Stomach (tissue), 19 donors: ENCODE measurements at places on chromosomes 16 and 17. TPM values are rescaled to one million over a fixed set of nuclear protein-coding genes. Genes with fewer than 3 reads are reported as not detected.

The NPIPB13 gene
- total RNA-seq: 2.4 TPM

The TOM1L1 gene
- 134 TPM for total RNA-seq

The NUPR1 gene
- total RNA-seq: 251 TPM

The DPEP3 gene
- total RNA-seq: not detected

The CA5A gene
- not detected for total RNA-seq

The RASD1 gene
- 72.9 TPM for total RNA-seq

The KRT32 gene
- total RNA-seq: not detected

The KRT17 gene
- 13.0 TPM for total RNA-seq

The SOST gene
- not detected for total RNA-seq

The CLEC18A gene
- 3.6 TPM for total RNA-seq

The C16orf74 gene
- total RNA-seq: 1.1 TPM

The IKZF3 gene
- total RNA-seq: not detected

DNA sequence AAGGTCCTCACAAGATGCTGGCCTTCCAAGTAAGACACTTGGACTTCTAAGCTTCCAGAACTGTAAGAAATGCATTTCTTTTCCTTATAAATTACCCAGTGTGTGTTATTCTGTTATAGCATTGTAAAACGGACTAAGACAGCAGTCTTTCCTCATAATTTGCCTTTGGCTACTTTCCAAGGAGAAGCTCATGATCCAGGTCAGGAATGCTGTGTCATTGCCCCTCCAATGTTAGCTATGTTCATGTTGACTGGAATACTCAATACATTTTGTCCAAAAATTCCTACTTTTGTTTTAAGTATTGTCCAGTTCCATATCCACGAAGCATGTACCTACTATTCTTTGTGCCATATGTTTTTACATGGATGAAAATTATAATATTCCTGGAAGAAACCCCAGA is 234.6 kb downstream of the HS3ST3A1 start:
- DNase-seq: no peak

DNA sequence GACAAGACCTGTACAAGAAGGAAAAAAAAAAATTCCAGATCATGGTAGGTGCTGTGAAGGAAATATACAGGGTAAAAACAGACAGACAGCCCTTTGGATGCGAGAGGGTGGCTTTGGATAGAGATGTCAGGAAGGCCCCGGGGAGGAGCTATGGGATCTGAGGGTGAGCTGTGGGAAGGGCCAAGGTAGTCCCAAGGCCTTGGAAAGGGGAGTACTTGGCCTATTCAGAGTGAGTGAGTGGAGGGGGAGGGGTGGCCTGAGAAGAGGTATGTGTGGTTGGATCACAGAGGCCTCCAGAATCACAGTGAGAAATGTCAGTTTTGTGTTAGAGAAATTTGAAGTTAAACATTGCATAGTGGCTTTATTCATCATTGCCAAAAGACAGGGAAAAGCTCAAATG is 31.2 kb upstream of the AKTIP start:
- no peak for DNase-seq

DNA sequence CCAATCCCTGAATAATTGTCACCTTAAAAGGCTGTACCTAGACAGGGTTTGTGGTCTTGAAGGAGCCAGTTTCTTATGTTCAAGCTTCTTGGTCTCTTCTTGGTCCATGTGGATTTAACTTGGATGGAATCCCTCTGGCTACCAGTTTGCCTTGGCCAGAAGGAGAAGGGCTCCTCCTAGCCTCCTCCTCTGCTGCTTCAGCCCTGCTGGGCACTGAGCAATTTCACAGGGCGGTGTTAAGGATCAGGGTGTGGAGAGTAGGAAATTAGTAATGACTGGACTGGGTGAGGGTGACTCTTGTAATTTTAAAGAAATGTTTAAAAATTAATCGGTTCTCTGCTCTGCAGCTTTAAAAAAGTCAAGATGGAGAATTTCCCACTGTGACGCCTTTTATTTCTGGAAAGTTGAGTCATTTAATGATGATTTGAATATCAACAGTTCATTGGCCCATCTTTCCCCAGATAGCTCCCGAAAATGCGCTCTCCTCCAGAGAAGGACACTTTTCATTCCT is 96.4 kb downstream of the MSI2 start:
- no peak for DNase-seq

DNA sequence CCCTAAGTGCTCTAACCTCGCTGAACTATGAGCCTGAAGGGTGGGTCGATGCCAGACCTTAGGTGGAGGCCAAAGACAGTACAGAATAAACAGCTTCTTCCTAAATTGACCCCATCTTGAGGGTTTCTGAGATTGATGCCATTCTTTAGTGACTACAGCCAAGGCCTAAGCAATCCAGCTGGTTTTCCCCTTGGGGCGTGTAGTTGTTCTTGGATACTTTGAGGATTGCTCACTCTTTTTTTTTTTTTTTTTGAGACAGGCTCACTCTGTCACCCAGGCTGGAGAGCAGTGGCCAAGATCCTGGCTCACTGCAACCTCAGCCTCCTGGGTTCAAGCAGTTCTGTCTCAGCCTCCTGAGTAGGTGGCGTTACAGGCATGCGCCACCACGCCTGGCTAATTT is 2.0 kb downstream of the OVCA2 start:
- no peak for DNase-seq

DNA sequence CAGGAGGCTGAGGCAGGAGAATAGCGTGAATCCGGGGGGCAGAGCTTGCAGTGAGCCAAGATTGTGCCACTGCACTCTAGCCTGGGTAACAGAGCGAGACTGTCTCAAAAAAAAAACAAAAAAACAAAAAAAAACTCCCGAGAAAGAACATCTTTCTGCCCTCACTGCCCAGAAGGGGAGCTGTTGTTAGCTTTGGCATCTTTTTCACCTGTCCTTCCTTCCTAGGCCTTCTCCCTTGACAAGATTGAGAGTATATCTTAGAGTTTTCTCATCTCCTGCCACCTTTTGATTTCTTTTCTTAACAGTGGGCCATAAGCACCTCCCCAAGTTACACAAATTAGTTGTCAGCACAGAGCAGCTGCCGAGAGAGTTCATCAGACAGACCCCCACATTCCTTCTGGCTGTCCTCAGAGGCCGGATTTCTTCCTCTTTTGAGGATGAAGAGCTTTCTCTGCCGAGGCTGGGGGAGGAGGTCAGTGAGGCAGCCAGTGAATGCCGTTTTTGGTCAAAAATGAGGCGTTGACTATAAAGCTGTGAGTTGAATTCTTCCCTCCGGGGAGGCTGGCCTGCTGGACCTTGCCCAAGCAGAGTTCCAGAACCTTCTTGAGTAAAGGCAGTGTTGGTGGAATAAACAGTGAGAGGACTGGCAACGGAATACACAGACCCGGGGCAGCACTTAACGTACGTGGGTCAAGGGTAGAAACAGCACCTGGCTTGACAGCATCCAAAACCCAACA is 127.0 kb downstream of the ABCC6 start:
- DNase-seq: no peak

DNA sequence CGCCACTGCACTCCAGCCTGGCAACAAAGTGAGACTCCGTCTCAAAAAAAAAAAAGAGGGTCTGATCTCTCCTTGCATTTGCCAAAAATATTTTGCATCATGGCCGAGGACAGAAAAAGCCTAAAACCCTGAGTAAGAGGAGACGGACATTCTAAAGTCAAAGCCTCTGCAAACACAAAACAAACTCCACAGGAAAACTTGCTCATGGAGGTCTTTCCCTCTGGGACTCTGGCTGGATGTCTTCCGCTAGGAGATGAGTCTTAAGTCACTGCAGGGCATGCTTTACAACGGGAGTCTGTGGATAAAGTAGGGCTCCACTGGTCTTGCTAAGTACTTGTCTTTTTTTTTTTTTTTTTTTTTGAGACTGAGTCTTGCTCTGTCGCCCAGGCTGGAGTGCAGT is 74.0 kb downstream of the MRM3 start:
- DNase-seq: no peak

DNA sequence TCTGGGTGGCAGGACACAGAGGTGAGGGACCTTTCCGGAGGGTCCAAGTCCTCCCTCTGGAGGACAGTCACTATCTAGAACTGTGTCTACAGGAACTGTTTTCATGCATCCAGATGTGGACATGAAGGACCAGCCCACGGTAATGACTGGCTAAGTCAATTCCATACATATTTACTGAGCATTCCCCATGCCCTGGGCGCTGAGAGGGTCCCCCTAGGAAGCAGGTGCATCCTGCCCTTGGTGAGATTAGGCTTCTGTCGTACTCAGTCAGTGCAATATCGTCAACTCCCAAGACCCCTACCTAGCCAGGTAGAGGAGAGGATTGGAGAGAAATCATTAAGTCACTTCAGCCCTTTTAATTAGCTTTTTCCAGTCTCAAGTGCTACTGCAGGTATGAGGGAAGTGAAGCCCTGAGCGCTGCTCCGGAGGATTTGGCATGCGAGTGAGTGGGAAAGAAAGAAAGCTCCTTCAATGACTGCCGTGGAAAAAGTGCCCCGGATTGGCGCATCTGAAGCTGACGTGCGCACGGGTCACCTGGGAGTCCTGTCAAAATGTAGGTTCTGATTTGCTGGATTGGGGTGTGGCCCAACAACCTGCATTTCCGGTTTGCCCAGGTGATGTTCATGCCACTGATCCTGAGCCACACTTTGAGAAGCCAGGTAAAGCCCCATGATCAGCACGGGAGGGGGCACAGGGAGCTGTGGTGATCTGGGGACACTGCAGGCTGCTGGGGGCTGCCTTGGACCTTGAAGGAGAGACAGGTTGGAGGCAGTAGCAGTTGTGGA is 367.4 kb upstream of the TNRC6C start:
- DNase-seq: peak; percentile 57

- no peak for DNase-seq
Measured at GRCh38 chr16:68343137-68343536, 32.3 kb downstream of the PRMT7 start.

- no peak for DNase-seq
Measured at GRCh38 chr16:59370717-59371116, 636.6 kb upstream of the GOT2 start.

DNA sequence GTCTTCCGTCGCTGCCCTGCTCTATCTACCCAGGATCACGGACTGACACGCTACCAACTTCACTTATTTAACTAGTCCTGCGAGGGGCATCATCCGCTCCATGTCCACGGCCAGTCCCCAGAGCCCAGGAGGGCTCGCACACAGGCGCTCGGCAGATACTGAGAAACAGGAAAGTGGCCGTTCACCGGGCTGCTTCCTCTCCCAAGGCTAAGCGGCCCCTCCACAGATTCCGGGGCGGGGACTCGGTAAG is 388 bp downstream of the OXLD1 start:
- DNase-seq: no peak

DNA sequence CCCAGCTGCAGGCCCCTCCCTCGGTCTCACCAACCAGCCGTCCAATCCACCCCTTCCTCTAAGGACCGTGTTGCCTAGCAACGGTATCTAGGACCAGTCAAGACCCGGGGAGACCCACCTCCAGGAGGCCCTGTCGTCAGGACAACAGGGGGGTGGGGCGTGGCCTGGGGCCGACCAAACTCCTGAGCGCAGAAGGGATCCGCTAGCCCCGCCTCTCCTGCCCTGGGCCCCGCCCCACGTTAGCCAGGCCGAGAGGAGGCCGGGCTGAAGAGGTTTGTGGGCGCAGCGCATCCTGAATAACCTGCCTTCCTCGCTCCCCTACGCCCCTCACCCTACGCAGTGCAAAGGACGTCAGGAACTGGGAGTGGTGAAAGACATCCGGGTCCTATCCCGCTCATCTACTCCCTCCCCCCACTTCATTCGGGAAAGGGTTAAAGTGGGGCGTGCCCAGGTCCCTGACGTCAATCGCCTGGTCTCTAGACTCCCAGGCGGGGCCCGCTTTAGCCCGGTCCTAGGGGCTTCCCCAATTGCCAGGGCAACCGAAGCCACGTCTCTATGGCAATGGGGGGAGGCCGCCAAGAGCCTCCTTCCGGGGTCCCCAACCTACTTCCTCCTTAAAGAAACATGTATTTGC is 14.7 kb downstream of the DLG4 start:
- DNase-seq: peak; percentile 80

GRCh38 chr17:787641-788221 is 5.6 kb downstream of the MRM3 start:
- DNase-seq: peak; percentile 69

- peak; percentile 94 for DNase-seq
Measured at GRCh38 chr17:78144147-78144719, 2.0 kb upstream of the C17orf99 start.

DNA sequence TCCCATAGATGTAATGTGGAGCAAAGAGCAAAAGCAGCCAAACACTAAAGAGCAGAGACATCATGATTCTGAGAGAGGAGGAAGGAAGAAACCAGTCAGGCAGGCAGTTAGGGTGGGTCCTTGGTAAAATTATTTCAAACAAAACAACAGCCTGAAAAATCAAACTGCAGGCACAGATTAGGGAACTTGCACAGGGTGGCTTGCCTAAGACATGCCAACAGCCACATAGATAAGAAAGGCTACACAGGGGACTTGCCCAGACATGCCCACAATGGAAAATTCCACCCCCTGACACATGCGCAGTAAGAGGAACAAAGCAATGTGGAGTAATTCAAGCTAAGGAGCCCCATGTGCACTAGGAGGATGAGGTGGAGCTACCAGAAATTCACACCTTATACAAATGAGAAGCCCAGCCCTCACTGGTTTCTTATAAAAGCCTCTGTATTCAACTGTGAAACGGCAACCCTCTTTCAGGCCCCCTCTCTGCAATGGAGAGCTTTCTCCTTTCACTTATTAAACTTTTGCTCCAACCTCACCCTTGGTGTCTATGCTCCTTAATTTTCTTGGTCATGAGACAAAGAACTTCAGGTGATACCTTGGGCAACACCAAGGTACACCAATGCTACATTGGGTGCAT is 7.3 kb upstream of the GAS7 start:
- DNase-seq: no peak

- peak; percentile 99 for DNase-seq
Measured at GRCh38 chr16:54929090-54930004, 1.3 kb upstream of the IRX5 start.

- DNase-seq: no peak
Measured at GRCh38 chr17:14019186-14019956, 49.9 kb upstream of the COX10 start.

DNA sequence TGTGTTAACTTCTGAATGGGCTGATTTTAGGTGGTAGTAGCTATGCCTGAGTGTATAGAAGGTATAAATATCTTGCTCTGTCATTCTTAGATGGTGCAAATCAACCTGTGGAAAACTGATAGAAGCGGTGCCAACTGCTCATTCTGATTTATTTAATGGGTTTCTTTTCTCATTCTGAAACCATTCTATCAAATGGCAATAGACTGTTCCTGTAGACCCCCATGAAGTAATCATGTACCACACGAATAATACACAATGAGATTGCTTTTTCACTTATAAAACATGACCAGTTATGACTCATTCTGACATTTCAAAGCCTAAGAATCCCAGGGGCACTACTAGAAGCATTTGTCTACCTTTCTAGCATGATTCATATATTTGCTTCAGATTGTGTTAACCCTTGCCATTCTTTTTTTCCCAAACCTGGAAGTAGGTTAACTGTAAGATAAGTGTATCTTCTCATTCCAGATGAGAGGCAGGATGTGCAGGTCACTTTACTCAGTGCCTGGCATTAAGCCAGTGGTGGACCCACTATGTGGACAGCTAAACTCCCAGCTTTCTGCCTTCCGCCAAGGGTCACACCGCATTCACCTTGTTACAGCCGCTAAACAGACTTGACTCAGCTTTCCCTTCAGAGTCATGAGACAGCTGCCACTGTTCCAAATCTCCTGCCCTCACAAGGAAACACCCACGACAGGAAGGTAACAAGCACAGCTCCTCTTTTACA is 16.4 kb upstream of the SLC16A11 start:
- DNase-seq: peak; percentile 27

- peak; percentile 80 for DNase-seq
Measured at GRCh38 chr17:13415871-13416416, 185.8 kb downstream of the HS3ST3A1 start.
